A673 (cell line): ENCODE measurements at places on chromosomes 3 and 15. TPM values are rescaled to one million over a fixed set of nuclear protein-coding genes. Genes with fewer than 3 reads are reported as not detected.

- H3K27me3 ChIP-seq: no peaks in the 10 kb centered on the region
- no peaks in the 10 kb centered on the region for H3K4me1 ChIP-seq
- no peak overlapping the region for H3K4me3 ChIP-seq
- DNase-seq: no peak
These were observed 43.8 kb upstream of the FGD5 start for GRCh38 chr3:14775011-14775410.

DNA sequence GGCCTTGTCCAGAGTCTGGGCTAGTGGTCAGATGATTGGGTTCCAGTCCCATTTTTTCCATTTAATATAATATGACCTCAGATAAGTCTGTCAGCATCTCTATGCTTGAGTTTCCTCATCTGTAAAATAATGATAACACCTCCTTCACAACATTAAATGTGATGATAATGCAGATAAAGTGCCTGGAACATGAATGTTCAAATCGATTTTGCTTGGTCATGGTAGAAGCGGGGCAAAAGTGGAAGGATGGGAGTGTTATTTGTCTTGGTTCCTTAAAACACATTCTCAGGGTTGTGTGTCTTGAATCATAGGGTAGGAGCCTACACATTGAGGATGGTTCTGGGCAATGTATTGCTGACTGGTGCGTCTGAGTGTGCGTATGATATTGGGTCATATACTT is 16.9 kb downstream of the ARIH2 start:
- no peaks in the 10 kb centered on the region for H3K4me1 ChIP-seq
- H3K27me3 ChIP-seq: no peaks in the 10 kb centered on the region
- no peak for DNase-seq
- H3K36me3 ChIP-seq: peaks cover 10% of the 10 kb centered on the region

BLM gene
- total RNA-seq: 40.0 and 43.6 TPM in 2 replicates

DNA sequence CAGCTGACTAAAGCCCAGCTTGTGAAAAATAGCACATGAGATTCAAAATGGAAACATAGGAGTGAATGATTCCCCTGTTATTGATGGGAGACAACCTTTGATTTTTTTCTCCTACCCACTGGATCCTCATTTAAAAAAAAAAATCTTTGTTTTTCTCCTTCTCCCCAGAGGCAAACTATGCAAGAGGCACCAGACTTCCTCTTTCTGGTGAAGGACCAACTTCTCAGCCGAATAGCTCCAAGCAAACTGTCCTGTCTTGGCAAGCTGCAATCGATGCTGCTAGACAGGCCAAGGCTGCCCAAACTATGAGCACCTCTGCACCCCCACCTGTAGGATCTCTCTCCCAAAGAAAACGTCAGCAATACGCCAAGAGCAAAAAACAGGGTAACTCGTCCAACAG is 2.6 kb downstream of the CACNA1D start:
- H3K27me3 ChIP-seq: peaks cover 35% of the 10 kb centered on the region
- H3K36me3 ChIP-seq: no peaks in the 10 kb centered on the region
- no peak for DNase-seq
- no peak overlapping the region for H3K27ac ChIP-seq
- H3K4me3 ChIP-seq: no peak overlapping the region
- H3K4me1 ChIP-seq: no peaks in the 10 kb centered on the region

DNA sequence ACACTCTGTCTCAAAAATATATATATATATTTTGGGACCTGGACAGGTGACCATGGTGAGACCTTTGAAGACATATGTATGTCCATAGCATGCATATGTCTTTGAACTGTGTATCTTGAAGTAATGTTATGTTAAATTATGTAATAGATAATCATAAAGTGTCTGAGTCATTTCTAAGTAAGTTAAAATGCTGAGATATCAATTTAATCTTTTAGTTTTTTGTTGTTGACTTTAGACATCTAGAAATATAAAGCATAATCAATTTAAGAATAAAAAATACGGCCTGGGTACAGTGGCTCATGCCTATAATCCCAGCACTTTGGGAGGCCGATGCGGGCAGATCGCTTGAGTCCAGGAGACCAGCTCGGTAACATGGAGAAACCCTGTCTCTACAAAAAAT is 12.7 kb upstream of the SETD2 start:
- DNase-seq: no peak
- no peaks in the 10 kb centered on the region for H3K36me3 ChIP-seq
- no peak overlapping the region for H3K27ac ChIP-seq
- no peaks in the 10 kb centered on the region for H3K27me3 ChIP-seq

- no peak overlapping the region for H3K27ac ChIP-seq
- peaks cover 14% of the 10 kb centered on the region for H3K4me1 ChIP-seq
- no peaks in the 10 kb centered on the region for H3K27me3 ChIP-seq
- no peaks in the 10 kb centered on the region for H3K36me3 ChIP-seq
- DNase-seq: no peak
- no peak overlapping the region for H3K4me3 ChIP-seq
These were observed 1159.5 kb downstream of the IGSF11 start for GRCh38 chr3:117874904-117875874.
